Activated T-cell treated with anti-CD3 and anti-CD28 coated beads, Interleukin-2, amount 50 U/mL, for 72 hours (primary cell): ENCODE measurements at places on chromosomes 13 and 19.

DNA sequence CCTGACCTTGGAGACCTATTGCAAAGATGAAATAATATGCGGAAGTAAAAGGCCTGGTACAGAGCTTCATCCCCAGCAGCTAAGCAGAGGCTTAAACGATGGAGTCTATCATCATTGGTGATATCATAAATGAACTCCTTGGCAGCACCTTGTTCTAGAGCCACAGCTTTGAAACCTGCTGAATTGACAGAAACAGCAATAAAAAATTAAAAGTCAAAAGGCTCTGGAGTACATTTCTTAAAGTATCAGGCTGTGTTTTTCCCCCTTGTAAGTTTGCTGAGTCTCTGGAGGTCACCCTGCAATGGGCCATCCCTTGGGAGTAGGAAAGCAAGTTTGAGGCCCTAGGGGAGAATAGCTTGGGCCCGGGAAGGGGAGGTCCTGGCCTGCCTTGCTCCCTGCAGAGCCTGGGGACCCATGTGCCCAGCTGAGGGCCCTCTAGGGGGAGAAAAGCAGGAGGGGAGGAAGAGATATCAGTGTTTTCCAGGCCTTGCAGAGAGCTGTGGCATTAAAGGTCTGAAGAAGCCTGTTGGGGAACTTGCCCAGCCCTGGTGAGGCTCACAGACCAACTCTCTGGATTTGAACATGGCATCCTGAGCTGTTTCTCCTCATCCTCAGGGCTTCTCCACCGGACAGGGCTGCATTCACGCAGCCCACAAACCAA, 416.1 kb downstream of the ZNF536 start:
- no peak for DNase-seq

DNA sequence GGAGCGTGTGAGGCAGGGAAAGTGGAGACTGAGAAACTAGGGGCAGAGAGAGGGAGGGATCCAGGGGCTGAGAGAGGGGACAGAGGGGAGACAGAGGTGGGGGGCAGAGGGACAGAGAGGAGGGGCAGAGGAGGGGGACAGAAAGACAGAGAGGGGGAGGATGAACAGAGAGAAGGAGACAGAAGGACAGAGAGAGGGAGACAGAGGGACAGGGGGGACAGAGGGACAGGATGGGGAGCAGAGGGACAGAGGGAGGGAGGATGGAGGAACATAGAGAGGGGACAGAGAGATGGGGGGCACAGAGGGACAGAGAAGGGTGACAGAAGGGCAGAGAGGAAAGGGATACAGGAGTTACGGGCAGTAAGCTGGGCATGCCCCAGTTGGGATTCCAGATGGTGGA, 14.7 kb upstream of the NANOS2 start:
- DNase-seq = no peak

DNA sequence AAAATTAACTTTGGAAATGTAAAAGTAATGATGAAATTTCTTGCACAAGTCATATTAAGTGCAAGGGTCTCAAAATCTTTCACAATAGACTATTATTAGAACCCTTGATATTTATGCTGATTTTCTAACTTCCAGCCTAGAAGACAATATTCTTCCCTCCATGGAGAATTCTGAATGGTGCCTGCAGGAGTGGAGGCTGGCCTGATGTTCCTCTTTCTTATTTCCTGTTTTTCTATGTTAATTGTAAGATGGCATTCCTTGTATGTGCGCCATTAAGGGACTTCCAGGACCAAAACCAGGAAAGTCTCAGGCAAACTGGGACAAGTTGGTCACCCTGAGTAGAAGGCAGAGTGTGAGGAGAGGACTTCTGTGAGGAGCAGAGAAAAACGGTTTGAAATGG, 294.9 kb downstream of the DLEU7 start:
- no peak for DNase-seq

GRCh38 chr13:24649688-24650043, 30.5 kb upstream of the ATP12A start:
- no peak for DNase-seq

GRCh38 chr13:106528718-106529414, 6.6 kb downstream of the EFNB2 start:
- no peak for DNase-seq
